ENCODE measurements at places on chromosomes 1 and 21. TPM values are rescaled to one million over a fixed set of nuclear protein-coding genes. Genes with fewer than 3 reads are reported as not detected.

KRTAP11-1 gene
- not detected for total RNA-seq

CLEC20A gene
- total RNA-seq, result not detected

HSD11B1 gene
- not detected for total RNA-seq

KIAA1614 gene
- 0.57 TPM for total RNA-seq

PMF1 gene
- 84.6 TPM for total RNA-seq

NPPA gene
- total RNA-seq, result not detected

CFAP107 gene
- not detected for total RNA-seq

SYT2 gene
- under 0.01 TPM for total RNA-seq

DNA sequence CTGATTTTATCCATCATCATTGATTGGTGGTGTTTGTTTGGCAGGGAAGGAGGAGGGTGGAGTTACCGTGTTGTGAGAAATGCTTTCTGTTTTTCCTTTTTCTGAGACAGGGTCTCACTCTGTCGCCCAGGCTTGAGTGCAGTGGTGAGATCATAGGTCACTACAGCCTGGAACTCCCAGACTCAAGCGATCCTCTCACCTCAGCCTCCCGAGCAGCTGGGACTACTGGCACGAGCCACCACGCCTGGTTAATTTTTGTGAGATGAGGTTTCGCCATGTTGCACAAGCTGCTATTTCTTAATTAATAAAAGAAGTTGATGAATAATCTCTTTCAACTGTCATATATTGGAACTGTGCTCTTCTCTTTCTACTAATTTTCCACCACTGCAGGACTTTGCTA, 44.3 kb downstream of the HUNK start:
- no peak for DNase-seq

DNA sequence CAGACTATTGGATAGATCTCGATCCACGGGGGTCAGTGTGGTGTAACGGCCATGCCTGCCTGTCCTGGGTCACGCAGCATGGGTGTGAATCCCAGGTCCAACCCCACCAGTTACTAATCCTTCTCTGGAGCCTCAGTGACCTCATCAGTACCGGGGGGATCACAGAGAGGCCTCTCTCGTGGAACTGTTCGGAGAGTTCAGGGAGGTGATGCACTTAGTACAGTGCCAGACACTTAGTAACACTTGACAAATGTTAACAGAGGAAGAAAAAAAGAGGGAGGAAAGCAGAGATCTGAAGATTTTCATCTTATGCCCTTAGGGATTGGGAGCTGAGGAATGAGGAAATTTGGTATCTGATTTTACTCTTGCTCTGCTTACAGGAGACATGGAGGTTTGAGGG, 2.9 kb downstream of the ABCA4 start:
- DNase-seq, result no peak

- no peak for DNase-seq
These were observed 213.1 kb downstream of the RYR2 start for GRCh38 chr1:237255071-237255470.

DNA sequence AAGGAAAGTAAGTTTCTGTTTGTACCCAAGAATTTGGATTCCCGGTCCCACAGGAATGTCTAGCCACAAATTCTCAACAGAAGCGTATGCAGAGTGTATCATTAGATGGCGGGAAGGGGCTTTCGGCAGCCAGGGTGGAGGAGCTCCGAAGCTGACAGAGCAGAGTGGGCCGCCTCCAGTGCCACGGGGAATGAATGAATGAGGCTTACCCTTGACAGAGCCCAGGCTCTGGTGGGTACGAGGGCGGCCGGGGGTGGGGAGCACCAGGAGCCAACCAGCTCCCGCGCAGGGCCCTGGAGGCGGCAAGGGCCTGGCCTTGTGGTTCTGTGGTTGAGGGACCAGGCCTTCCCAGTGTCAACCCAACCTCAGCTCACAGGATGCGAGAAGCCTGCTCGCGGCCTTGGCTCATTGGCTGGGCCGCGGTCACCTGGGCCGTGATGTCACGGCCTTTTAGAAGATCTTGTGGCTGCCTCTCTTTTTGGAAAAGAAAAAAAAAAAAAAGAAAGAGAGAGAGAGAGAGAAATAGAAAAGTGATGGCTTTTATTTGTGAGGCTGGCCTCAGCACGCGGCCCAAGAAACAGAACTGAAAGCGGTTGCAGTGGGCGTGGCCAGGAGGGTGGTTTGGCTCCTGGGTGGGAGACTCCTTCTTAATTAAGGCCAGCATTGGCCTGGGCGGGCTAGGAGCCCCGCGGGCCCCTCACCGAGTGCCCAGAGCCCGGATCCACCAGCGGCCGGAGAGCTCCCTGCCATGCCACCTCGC, 34.9 kb upstream of the RUNX3 start:
- peak; percentile 96 for DNase-seq

DNA sequence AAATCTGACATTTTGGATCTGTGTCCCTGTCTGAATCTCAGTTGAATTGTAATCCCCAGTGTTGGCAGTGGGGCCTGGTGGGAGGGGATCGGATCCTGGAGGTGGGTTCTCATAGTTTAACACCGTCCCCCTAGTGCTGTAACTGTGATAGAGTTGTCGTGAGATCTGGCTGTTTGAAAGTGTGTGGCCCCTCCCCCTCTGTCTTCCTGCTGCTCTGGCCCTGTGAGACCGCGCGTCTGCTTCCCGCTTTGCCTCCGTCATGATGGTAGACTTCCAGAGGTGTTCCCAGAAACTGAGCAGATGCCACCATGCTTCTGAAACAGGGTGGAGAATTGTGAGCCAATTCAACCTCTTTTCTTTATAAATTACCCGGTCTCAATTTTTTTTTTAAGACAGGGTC, 25.0 kb downstream of the AGPAT3 start:
- DNase-seq, result no peak

- peak; percentile 70 for DNase-seq
These were observed 40.2 kb downstream of the FASLG start for GRCh38 chr1:172699111-172699510.

- DNase-seq, result no peak
These were observed 24.1 kb upstream of the FCRL3 start for GRCh38 chr1:157724537-157725220.

- no peak for DNase-seq
These were observed 682.4 kb downstream of the LTN1 start for GRCh38 chr21:28310171-28310685.

DNA sequence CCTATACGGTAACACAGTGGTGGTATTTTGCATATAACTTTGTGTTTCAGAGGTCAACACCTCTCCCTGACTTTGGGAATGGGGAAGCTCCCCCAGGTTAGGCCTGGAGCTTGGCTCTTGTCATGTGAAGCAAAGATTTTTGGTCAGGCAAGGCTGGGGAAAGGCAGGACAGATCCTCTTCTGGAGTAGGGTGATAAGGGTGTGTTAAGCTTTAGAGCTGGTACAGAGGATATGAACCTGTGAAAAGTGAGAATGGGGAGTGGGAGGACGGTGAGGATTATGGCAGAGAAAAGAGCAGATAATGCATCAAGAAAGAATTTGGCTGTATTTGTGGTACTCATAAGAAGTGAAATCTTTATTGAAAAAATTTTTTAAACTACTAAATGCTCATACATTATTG, 2.3 kb downstream of the RPF1 start:
- DNase-seq, result no peak

DNA sequence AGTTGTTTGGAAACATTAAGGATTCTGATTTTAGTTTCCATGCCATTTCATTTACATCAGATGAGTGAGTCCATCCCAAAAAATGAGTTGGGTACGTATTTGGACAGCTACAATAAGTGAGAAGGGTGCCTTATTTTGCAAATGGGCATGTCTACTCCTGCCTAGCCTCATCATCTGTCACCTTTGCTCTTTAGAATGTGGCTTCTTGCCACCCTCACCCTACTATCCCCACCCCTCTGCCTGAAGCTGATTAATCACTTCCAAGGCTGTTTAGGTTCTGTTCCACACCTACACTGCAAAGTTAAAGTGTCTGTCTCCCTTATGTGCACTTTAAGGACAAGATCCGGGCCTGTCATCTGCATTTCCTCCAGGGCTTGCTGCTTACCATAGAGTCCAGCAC, 61.2 kb downstream of the ST6GALNAC5 start:
- DNase-seq, result no peak

- no peak for DNase-seq
These were observed 54.7 kb downstream of the ASH1L start for GRCh38 chr1:155507945-155508344.

DNA sequence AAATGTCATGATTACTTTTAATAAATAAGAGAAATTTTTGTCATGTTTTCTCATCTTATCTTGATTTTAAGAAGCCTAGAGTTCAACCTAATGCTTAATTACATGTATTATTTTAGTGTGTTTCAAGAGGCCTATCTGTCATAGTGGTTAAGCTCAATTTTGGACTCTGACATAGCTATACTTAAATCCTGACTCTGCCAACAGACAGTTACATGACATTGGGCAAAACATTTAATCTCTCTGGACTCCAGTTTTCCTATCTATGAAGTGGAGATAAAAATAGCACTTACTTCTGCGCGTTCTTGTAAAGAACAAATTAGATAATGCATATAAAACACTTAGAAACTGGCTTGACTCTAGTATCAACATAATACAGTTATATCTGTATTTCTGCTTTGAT, 417.8 kb downstream of the MRPL39 start:
- DNase-seq, result no peak

- DNase-seq, result no peak
These were observed 2.5 kb downstream of the TGFBR3 start for GRCh38 chr1:91883470-91883869.

- DNase-seq, result peak; percentile 19
These were observed 626 bp downstream of the DYRK3 start for GRCh38 chr1:206635978-206636345.

DNA sequence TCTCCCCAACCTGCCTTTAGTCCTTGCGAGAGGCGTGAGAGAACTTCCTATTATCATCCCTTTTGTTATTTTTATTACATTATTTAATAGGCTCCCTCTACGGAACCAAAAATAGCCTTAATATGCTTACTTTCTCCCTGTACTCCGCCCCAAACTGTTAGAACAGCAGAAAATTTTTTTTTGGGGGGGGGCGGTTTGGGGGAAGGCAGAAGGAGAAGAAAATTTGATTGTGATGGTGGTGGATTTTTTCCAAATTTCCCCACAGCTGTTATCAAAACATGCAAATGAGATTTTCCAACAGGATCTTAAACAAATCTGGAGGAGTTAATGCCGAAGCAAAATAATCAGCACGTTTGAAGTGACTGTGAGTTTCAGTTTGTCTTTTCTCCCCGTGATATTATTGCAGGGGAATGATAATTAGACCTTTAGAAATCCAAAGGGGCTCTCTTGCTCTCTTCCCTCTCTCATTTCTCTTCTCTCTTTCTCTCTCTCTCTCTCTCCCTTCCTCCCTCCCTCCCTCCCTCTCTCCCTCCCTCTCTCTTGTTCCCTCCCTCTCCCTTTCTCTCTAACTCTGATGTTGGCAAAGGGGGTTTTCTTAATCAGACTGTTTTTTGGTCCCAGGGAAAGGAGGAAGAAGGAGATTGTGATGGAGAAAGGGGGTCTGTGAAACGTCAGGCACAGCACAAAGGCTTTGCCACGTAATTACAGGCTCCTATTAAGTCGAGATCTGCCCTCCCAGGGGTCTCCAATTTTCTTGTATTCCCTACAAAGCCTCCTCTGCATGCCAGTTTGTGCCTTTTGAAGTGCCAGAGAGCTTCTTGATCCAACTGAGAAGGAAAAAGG, 1.1 kb upstream of the PRRX1 start:
- DNase-seq, result no peak

GRCh38 chr1:9341301-9341845, 48.7 kb downstream of the SPSB1 start:
- no peak for DNase-seq

- peak; percentile 76 for DNase-seq
These were observed 5.8 kb downstream of the IFI16 start for GRCh38 chr1:159015440-159015909.

DNA sequence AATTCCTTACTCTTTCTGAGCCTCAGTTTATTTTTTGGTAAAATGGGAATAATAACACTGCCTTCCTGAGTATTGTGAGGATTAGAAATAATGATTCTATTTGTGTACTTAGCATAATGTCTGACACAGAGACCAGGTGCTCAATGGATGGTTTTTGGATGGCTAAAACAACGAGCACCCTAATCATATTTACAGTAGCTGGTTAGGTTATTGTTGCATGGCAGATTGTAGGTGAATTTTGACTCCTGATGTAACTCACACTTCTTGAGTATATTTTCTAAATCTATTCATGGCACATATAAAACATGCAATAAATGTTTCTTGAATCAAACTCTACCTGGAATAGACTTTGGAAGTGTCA, 11.9 kb upstream of the DUSP10 start:
- no peak for DNase-seq

GRCh38 chr1:41399145-41399795, 38.0 kb downstream of the FOXO6 start:
- no peak for DNase-seq

DNA sequence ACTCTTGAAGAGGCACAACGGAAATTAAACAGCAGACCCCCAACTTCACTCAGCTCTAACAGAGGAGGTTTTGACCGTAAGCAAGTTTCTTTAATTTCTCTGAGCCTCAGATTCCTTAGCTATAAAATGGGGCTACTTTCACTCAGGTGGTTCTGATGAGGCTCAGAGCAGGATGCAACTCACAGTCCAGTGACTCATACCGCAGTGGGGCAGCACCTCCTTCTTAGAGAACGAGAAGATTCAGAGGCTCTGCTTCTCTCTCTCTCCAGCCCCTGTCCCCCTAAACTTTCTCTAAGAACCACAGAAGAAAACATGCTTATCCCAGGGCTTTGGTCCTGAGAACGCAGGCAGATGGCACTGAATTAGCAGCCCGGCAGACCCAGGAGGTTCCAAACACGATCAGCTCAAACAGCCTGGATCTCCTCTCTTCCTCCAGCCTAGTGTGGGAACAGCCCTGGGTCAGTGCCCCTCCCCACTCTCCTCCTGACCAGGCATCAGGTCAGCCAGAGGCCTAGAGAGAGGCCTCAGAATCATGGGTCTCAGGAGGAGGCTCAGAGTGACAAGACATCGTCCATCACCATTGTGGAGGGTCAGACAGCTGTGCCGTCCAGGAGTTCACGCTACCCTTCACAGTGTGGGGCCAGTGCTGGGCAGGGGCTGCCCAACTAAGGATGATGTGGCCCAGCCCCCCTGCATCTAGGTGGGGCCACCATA, 433.0 kb downstream of the PTPRU start:
- DNase-seq, result no peak

DNA sequence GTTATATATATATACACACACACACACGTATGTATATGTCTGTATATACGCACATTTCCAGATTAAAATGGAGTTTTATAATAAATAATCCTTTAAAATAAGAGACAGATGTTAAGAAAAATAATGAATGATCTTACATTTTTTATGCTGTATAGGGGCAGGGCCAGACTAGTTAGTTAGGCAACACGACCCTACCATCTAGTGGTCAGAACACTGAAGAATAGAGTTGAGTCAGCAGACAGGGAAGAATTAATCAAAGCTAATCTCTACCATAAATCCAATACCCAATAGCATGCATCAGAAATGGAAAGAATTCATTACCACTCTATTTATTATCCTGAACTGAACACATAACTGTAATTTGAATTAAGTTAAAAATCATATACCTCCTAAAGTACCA, 156.7 kb downstream of the BRINP3 start:
- peak; percentile 3 for DNase-seq

All from Daoy (cell line).